Right lobe of liver (tissue), 6 donors: ENCODE measurements at places on chromosomes 1 and 21.
A peak's percentile ranks its signal among the peaks of the same experiment; 100 is the strongest.

GRCh38 chr1:64403331-64403730 is 66.6 kb upstream of the CACHD1 start:
- no peaks in the 10 kb centered on the region for H3K4me1 ChIP-seq
- no peaks in the 10 kb centered on the region for H3K36me3 ChIP-seq
- DNase-seq = no peak
- no peak overlapping the region for H3K4me3 ChIP-seq
- H3K27me3 ChIP-seq = no peaks in the 10 kb centered on the region
- no peak overlapping the region for H3K27ac ChIP-seq

- no peaks in the 10 kb centered on the region for H3K4me1 ChIP-seq
- no peak overlapping the region for H3K27ac ChIP-seq
- no peak overlapping the region for H3K4me3 ChIP-seq
- no peaks in the 10 kb centered on the region for H3K36me3 ChIP-seq
Observed at GRCh38 chr1:214520544-214521165, 30.7 kb downstream of the PTPN14 start.

- H3K27ac ChIP-seq = no peak overlapping the region
- H3K4me1 ChIP-seq = no peaks in the 10 kb centered on the region
- H3K36me3 ChIP-seq = no peaks in the 10 kb centered on the region
- DNase-seq = no peak
Observed at GRCh38 chr1:203360547-203361185, 9.7 kb upstream of the FMOD start.

- DNase-seq = no peak
- H3K27me3 ChIP-seq = no peaks in the 10 kb centered on the region
- H3K4me3 ChIP-seq = no peak overlapping the region
- no peak overlapping the region for H3K27ac ChIP-seq
- H3K36me3 ChIP-seq = no peaks in the 10 kb centered on the region
- H3K4me1 ChIP-seq = peaks cover 10% of the 10 kb centered on the region
Observed at GRCh38 chr1:202146993-202147392, 2.5 kb upstream of the ARL8A start.

GRCh38 chr1:218374401-218375353 is 29.5 kb downstream of the TGFB2 start:
- no peak for DNase-seq
- no peaks in the 10 kb centered on the region for H3K27me3 ChIP-seq
- peaks cover 8% of the 10 kb centered on the region for H3K4me1 ChIP-seq
- no peak overlapping the region for H3K4me3 ChIP-seq
- no peaks in the 10 kb centered on the region for H3K36me3 ChIP-seq

DNA sequence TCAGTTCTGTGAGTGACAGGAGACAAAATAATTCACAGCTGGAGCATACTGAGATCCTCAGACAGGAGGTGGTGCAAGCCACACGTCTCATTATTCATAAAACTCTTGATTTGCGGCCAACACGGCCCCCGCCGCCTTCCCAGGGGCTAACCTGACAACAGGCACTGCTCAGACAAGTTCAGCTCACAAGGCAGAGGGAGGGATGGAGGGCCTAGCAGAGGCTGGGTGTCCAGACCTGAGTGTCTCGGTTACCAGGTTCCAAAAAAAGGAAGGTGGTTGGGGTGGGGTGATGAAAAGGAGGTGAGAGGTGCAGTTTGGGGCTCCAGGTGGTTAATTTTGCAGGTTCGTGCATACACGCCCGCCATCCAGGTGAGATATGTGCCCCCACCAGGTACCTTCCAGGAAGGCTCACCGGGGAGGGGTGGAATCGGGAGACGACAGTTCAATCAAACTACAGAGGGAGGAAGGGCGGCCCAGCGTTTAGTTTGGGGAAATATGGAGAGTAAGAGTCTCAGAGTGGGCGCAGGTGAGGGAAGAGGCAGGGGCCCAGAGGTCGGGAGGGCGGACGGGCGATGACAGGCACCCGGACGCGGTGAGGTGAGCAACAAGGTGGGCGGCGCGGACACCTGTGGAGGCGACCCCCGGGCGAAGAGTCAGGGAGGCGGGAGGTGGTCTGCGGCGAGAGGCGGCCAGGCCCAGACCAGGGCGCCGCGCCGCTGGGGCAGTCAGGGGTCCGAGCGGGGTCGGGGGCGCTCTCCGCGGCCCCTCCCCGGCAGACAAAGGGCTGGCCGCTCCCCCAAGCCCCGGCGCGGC is 629 bp downstream of the CTNNBIP1 start:
- peaks cover 13% of the 10 kb centered on the region for H3K4me1 ChIP-seq
- no peaks in the 10 kb centered on the region for H3K36me3 ChIP-seq
- peak overlapping the region; percentile 81 for H3K4me3 ChIP-seq
- H3K27ac ChIP-seq = no peak overlapping the region
- DNase-seq = peak; percentile 62
- no peaks in the 10 kb centered on the region for H3K27me3 ChIP-seq

GRCh38 chr1:198845851-198846250 is 207.0 kb downstream of the PTPRC start:
- H3K4me3 ChIP-seq = no peak overlapping the region
- no peak for DNase-seq
- H3K36me3 ChIP-seq = no peaks in the 10 kb centered on the region
- no peaks in the 10 kb centered on the region for H3K4me1 ChIP-seq

DNA sequence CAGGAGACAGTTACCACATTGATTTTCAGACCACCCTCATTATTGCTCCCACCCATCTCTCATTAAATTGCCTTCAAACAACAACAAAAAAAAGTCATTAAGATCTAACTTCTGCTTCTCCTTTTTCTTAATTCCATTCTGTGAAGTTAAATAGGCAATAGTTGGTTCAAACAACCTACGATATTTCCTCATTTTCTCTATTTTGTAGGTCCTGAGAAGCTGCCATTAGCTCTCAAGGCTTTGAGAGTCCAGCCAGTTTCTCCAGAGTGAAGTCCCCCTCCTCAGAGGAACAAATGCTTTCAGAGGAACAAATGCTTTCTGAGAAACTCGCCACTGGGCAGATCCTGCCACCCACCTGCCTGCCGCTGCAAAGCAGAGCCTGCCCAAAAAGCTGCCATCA is 125.6 kb downstream of the ETS2 start:
- H3K27ac ChIP-seq = no peak overlapping the region
- no peaks in the 10 kb centered on the region for H3K36me3 ChIP-seq
- no peaks in the 10 kb centered on the region for H3K4me1 ChIP-seq
- H3K4me3 ChIP-seq = no peak overlapping the region
- no peak for DNase-seq

- H3K4me3 ChIP-seq = peak overlapping the region; percentile 100
- peak; percentile 54 for DNase-seq
- no peaks in the 10 kb centered on the region for H3K4me1 ChIP-seq
- no peaks in the 10 kb centered on the region for H3K36me3 ChIP-seq
Observed at GRCh38 chr21:46322351-46323226, 1.1 kb downstream of the C21orf58 start.

GRCh38 chr1:190479516-190479915 is 1.9 kb upstream of the BRINP3 start:
- no peak overlapping the region for H3K27ac ChIP-seq
- DNase-seq = no peak
- H3K4me1 ChIP-seq = no peaks in the 10 kb centered on the region
- no peaks in the 10 kb centered on the region for H3K36me3 ChIP-seq

GRCh38 chr1:24027838-24028468 is 47.8 kb upstream of the SRSF10 start:
- H3K27ac ChIP-seq = no peak overlapping the region
- no peaks in the 10 kb centered on the region for H3K36me3 ChIP-seq
- no peak overlapping the region for H3K4me3 ChIP-seq
- H3K27me3 ChIP-seq = no peaks in the 10 kb centered on the region
- H3K4me1 ChIP-seq = no peaks in the 10 kb centered on the region

GRCh38 chr1:20871419-20871818 is 84.3 kb upstream of the HP1BP3 start:
- H3K27me3 ChIP-seq = no peaks in the 10 kb centered on the region
- no peaks in the 10 kb centered on the region for H3K36me3 ChIP-seq
- no peak overlapping the region for H3K4me3 ChIP-seq
- DNase-seq = no peak
- H3K27ac ChIP-seq = no peak overlapping the region

DNA sequence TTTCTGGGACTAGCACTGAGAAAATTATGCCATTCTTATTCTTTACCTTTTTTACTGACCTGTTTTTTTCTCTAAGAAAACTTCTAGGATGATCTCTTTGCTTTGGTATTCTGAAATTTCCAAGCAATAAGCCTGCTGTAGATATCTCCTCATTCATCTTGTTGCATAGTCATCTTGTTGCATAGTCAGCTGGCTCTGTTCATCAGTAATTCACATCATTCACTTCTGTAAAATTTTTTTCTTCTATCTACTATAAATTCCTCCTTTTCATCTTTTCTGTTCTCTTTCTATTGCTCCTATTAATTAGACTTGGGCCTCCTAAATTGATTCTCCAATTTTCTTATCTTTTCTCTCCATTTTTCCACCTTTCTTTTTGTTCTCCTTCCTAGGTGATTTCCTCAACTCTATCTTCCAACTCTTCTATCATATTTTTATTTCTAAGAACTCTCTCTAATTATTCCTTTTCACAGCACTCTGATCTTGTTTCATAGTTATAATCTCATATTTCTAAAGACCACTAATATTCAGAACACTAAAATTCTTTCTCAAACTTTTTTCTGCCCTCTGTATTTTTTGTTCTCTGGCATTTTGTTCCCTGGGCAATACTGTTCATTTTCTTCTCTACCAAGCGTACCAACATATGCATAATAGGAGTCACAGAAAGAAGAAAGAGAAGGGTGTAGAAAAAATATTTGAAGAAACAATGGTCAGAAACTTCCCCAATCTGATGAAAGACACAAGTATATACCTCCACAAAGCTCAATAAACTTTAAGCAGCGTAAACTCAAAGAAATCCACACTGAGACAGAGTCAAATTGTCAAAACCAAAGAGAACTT is 17.7 kb downstream of the TUT4 start:
- H3K4me1 ChIP-seq = no peaks in the 10 kb centered on the region
- no peaks in the 10 kb centered on the region for H3K36me3 ChIP-seq
- H3K27ac ChIP-seq = no peak overlapping the region
- no peak overlapping the region for H3K4me3 ChIP-seq

DNA sequence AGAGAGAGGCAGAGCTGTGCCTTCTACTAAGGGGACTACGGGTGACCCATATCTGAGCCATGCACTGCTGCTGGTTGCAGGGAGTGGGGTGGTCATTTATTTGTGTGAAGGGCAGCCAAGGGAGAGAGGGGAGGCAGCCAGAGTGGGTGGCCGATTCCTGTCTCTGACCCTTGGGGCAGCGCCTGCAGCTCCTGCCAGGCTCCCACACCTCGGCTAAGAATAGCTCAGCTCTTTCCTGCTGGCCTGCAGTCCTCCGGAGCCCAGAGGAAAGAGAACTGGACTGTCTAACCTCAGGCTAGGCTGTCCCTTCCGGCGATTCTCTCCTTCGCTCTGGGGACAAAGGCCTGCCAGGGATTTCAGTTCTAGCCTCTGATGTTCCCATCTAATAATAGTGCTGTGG is 11.6 kb upstream of the CD34 start:
- no peak overlapping the region for H3K4me3 ChIP-seq
- H3K27ac ChIP-seq = no peak overlapping the region
- H3K36me3 ChIP-seq = no peaks in the 10 kb centered on the region

DNA sequence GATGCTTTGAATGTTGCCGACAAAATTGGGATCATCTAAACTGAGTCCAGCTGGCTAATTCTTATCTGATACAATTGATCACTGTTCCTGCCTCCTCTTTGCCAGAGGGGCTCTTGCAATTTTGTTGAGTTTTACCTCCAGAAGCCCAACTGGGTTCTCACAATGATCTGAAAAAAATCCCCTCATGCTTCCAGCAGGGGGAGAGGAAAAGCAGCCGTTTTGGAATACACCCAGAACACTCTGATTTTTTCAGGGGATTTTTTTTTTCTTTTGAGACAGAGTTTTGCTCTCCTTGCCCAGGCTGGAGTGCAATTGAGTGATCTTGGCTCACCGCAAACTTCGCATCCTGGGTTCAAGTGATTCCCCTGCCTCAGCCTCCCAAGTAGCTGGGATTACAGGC is 13.9 kb upstream of the RERE start:
- no peak for DNase-seq
- no peak overlapping the region for H3K4me3 ChIP-seq
- no peak overlapping the region for H3K27ac ChIP-seq
- H3K36me3 ChIP-seq = no peaks in the 10 kb centered on the region

DNA sequence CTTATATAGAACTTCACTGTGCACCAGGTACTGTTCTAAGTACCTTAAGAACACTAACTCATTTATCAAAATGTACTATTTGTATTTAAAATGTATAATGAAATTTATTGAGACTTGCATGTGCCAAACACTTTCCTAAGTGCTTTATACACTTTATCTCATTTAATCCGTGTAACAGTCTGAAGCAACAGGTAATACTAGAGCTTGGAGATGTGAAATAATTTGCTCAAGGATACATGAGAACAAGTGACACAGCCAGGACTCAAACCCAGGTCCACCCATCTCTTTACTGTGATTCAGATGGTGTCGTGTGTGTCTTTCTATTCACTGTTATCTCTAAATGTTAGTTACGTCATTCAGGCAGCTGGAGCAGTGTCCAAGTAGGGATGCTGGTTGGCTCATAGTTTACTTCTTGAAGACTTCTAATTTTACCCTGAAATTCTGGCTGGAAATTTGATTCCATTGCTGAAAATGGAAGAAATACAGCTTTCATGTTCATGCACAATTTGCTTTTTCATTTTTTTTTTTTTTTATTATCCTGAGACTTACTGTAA is 169.7 kb upstream of the UBE2U start:
- H3K4me1 ChIP-seq = no peaks in the 10 kb centered on the region
- no peak overlapping the region for H3K4me3 ChIP-seq
- no peak overlapping the region for H3K27ac ChIP-seq
- no peak for DNase-seq
- H3K27me3 ChIP-seq = no peaks in the 10 kb centered on the region
- no peaks in the 10 kb centered on the region for H3K36me3 ChIP-seq
